Stimulated activated CD8-positive, alpha-beta memory T cell treated with anti-CD3 and anti-CD28 coated beads, Interleukin-4, amount 100 ng/mL, for 48 hours (primary cell): ENCODE measurements at places on chromosomes 5 and 9.

DNA sequence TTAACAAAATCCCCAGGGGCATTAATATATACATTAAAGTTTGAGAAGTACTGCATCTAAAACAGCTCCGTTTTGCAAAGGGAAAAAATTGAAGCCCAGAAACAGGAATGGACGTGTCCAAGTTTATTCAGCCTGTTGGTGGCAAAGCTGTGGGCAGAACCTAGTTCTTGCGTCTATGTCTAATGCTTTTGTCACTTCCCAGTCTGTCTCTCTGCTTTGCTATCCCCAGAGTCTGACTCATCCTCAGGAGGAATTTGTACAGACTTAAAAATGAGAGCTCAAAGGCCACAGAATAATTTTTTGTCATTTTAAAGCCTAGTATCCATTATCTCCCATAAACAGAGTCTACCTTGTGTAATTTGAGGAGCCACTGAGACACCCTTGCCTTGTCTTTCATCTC, 330.9 kb upstream of the GRIA1 start:
- DNase-seq: no peak

- no peak for DNase-seq
Measured at GRCh38 chr9:11338130-11338529, 725.3 kb upstream of the PTPRD start.

GRCh38 chr5:74623006-74623611, 17.4 kb downstream of the ENC1 start:
- no peak for DNase-seq

- no peak for DNase-seq
Measured at GRCh38 chr5:135942202-135942771, 12.5 kb downstream of the LECT2 start.

- DNase-seq: no peak
Measured at GRCh38 chr5:159061179-159061796, 38.4 kb downstream of the EBF1 start.

- DNase-seq: no peak
Measured at GRCh38 chr5:123735384-123735783, 223.4 kb downstream of the CSNK1G3 start.

DNA sequence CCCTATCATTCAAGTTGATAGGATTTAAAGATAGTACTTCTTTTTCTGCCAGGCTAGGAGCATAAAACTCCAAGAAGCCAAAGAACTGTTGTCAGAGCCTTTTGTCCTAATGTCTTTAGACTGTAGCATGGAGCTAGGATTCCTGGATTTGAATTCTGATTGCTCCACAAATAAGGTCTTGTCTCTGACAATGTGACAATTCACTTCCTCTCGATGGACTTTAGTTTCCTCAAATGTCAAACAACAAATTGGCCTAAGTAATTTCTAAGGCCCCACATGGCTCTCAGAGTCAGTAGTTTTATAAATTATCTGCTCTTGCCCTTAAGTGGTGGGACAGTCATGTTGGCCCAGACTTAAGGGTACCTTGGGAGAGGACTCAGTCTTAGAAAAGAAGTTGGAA, 36.7 kb downstream of the RFK start:
- no peak for DNase-seq

DNA sequence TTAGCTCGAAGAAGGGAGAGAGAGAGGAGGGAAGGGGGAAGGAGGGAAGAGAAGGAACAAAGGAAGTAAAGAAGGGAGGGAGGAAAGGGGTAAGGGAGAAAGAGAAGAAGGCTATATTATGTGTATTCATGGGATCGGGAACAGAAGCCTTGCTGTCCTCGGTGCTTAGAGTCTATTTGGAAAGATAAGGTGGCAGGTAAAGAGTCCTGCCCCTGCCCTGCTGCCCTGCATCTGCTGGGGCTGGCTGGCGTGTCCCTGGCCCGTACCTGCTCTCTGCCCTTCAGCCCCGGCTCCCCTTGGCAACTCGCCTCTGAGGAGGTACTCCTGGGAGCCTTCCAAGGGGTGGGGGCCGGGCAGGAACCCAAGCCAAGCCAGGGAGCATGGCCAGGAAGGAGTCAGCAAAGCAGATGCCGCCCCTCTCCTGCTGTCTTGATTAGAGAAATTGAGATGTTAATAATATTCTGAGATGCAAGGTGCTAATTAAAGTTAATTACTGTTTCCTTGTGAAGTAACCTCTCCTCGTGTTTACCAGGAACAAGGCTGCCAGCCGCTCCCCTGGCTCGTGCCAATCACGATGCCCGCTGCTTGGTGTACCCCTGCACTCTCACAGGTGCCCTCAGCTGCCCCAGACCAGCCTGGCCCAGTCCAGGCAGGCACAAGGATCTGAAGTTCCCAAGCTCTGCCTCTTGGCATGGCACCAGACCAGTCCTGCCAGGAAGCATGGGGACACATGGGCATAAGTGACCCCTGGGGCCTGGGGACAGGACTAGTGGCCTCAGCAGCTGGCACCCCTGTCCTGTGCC, 36.6 kb downstream of the PCDH1 start:
- DNase-seq: no peak

- DNase-seq: no peak
Measured at GRCh38 chr9:121262423-121262822, 5.5 kb upstream of the GSN start.

DNA sequence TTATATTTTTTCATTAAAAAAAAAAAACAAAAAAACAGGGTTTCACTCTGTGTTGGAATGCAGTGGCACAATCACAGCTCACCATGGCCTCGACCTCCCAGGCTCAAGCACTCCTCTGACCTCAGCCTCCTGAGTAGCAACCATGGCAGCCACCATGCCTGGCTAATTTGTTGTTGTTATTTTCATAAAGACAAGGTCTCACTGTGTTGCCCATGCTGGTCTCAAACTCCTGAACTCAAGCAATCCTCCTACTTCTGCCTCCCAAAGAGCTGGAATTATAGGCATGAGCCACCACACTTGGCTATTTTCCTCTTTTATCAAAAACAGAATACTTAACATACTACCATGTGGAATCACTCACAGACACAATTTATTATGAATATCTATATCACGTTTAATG, 46.7 kb downstream of the UBAP2 start:
- no peak for DNase-seq

DNA sequence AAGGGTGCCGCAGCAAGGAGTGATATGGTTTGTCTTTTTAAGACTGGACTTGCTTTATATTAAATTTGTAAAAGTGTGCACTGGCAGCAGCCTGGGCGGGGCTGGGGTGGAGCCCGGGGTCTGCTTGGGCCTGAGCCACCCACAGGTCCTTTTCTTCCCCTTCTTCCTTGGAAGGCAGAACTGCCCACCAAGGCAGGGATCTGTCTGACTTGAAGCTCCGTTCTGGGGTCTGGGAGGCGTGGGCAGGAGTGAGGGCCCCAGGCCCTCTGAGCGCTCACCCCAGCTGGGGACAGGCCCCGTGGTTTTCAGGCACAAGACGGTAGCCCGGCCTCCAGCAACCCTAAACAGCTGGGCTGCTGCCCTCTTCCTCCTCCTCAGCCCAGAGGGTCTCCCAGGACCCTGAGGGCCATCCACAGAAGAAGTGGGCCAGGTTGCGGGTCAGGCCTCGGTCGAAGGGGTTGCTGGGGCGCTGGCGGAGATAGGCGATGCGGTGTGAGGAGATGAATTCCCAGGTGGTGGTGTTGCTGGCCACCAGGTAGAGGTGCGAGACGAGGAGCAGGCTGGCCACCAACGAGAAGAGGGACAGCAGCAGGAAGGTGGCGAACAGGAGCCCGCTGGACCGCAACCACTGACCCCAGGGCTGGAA, 3.0 kb downstream of the ZDHHC12 start:
- DNase-seq: no peak

GRCh38 chr9:106843371-106843770, 19.6 kb upstream of the ZNF462 start:
- no peak for DNase-seq
